Heart left ventricle (tissue), 16 donors: ENCODE measurements at places on chromosomes 6 and 20.

DNA sequence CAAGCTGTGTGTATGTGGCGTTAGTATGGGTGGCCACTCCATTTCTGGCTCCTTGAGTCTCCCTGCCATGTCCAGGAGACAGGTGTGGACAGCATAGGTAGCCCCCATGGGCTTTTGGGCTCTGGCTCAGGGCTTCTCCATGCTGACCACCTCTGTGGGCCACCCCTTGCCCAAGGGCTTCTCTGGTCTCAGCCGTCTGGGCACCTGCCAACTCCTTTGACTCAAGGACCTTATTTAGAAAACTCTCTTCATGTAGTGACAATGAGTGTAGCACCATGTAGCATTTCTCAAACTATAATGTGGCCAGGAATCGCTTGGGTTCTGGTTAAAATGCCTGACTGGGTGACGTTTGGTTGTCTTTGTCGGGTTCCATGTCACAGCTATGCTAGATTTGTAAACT lies 5.1 kb upstream of the GTSF1L start:
- DNase-seq = no peak

DNA sequence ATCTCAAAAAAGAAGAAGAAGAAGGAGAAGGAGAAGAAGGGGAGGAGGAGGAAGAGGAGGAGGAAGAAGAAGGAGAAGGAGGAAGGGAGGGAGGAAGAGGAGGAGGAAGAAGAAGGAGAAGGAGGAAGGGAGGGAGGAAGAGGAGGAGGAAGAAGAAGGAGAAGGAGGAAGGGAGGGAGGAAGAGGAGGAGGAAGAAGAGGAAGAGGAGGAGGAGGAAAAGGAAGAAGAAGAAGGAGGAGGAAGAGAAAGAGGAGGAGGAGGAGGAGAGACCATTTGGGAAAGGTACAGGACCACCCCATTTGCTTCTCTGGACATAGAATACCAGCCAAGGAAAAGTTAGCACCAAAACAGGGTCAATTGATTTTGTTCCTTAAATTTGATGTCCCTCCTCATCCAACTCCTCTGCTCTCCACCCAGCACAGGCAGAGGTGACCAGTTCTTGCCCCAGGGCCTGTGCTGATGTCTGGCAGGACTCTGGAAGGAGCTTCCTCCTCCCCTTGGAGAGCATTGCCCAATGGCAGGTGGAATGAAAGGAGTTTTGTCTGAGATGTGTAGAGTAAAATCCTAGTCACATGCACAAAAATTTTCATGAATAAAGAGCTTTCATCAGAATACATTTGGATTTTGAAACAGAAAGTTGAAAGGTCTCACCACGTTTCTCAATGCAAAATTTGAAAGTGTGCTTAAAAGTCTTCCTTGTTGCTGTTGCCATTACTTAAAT lies 182.9 kb downstream of the LY86 start:
- DNase-seq = no peak

GRCh38 chr20:50192364-50193198 lies 2.0 kb downstream of the CEBPB start:
- peak; percentile 82 for DNase-seq

GRCh38 chr6:36682328-36683144 lies 4.0 kb downstream of the CDKN1A start:
- no peak for DNase-seq

DNA sequence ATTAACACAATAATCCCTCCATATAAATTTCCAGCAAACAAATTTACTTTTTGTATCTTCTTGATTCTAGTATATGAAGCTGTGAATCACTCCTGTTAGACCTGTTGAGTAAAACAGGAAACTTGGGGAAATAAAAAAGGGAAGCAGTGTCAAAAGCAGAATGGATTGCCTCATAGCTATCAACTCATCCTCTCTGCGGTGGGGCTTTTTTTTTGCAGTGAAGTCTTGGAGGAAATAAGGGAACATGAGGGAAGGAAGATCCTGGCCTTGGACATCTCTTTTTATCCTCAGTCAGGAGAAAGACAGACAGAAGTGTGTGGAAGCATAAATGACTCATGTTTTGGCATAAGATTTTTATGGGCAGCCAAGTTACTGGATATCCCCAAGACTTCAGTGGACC lies 332.5 kb downstream of the TFAP2A start:
- DNase-seq = no peak

GRCh38 chr6:82396964-82397751 lies 33.5 kb downstream of the TPBG start:
- DNase-seq = no peak

DNA sequence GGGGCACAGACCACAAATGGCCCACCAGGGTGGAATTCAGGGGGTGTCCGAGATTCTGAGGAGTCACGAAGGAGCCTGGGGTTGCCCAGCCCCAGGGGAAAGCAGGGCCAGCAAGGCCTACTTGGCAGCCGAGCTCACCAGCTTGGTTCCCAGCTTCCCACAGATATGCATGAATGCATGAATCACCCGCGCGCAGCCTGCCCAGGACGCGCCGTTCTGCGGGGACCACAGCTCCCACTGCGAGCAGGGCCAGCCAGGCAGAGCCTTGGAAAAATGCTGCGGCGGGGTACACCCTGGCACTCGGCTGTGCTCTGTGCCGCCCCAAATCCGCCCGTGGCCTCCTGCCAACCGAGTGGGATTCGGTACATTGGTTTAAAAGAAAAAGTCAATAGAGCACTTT lies 211.0 kb downstream of the NFATC2 start:
- no peak for DNase-seq

DNA sequence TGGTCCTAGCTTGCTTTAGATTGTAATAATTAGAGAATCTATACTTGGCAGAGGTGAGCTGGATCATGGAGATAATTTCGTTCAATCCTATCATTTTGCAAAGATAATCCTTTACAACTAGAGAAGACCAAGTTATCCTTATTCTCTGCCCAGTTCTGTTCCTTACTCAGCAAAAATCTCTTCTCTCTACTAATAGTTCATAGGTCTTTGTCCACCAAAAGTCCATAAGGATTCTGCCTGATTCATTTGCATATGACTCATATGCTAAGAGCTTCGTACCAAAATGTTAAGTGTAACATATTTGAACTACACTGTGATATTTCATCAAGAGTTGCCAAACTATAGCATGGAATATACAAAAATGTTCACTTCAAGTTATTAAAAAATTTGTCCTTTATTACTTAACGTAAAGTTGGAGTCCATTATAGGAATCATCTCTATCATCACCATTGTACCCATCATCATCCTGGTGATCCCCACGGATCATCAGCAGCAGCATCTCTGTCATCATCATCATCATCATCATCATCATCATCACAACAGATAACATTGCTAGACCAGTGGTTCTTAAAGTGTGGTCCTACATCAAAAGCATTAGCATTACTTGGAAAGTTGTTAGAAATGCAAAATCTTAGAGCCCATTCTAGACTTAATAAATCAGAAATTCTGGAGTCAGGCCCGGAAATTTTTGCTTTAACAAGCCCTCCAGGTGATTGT lies 463.0 kb downstream of the DHX35 start:
- no peak for DNase-seq

DNA sequence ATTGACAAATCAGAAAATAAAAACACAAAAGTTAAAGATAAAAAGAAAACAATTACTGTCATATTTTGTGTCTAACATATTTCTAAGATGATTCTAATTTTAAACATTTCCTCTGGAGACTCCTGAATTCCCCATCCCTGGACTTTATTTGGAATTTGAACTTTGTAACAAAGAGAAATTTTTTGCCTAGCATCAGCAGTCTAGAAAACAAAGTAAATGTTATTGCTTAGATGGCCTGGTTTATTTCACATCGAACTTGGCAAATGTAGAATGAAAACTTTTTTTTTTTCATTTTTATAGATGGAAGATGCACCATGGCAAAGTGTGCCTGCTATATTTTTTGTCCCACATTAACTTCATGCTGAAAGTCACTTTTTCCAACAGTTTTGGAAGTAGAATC lies 159.1 kb downstream of the TBX18 start:
- no peak for DNase-seq

DNA sequence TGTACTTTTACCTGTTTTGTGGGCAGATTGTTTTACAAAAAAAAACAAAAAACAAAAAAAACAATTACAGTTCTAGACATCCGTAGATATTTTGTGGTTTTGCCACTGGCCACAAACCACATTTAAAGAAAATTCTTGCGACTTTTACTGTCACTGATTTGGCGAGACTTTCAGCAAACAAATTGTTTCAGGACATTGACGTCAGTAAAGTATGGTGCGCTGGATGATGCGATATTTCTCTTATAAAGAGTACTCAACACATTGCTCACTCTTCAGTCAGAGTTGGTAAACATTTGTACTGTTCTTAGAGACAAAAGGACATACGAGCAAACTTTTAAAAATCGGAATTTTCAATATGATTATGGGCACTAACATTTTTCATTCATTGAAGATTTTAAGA lies 229.8 kb downstream of the HAO1 start:
- no peak for DNase-seq

DNA sequence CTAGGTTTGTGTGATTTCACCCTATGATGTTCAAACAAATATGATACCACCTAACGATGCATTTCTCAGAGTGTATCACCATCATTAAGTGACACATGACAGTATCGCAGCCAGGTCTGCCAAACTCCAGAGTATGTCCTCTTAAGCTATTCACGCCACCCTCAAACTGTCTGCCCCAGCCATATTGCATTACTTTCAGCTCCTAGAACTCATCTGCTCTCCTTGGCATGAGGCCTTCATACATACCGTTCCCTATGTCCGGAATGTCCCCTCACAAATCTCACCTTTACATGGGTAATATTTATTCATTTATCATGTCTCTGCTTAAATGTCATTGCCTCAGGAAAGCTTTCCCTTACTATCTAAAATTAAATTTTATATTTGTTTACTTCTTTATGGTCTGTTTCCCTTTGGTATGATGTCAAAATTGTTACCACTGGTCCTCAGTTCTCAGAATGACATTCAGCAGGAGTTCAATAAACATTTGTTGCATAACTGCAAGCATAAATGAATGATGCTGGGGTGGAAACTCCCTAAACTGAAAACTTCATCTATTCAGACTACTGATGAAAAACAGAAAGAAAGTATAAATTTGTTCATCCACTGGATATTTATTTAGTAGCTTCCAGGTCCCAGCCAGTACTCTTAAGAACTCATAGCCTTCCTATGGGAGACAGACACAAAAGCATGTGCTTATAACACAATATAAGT lies 3.2 kb downstream of the SESN1 start:
- no peak for DNase-seq

- DNase-seq = no peak
Measured at GRCh38 chr20:58697201-58697866, 4.7 kb downstream of the NPEPL1 start.

DNA sequence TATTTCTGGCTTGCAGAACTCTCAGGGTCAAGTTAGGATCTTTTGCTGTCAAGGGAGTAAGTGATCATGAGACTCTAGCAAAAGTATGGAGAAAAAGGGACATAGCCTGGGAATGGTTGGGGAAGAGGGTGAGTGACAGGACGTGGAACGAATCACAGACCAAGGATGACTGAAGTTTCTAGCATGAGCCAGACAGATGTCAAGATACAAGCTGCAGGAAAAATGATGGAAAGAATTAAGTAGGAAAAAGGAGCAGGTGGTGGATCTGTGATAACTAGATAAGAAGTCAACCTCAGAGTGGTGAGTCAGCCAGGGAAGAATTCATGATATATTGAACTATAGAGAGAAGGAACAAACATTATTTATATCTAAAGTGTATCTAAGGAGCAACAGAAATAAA lies 159.8 kb upstream of the SYNDIG1 start:
- DNase-seq = no peak

GRCh38 chr6:6714118-6714897 lies 125.8 kb downstream of the LY86 start:
- DNase-seq = no peak

DNA sequence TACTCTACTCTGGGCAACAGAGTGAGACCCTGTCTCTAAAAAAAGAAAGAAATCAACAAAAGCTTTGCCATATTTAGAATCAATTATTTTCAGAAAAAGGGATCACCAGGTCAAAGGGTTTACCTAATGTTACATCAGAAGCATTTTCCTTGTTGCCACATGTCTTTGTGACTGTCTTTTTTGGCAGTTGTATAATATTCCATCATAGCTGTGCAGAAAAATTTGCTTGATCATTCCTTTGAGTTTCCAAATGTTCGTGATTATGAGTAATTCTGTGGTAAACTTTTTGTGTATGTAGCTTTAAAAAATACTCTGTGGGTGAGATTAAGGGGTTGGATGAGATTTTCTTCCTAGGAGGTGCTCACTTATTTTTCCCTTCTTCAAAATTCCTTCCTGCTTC lies 26.4 kb downstream of the PNPLA1 start:
- no peak for DNase-seq

DNA sequence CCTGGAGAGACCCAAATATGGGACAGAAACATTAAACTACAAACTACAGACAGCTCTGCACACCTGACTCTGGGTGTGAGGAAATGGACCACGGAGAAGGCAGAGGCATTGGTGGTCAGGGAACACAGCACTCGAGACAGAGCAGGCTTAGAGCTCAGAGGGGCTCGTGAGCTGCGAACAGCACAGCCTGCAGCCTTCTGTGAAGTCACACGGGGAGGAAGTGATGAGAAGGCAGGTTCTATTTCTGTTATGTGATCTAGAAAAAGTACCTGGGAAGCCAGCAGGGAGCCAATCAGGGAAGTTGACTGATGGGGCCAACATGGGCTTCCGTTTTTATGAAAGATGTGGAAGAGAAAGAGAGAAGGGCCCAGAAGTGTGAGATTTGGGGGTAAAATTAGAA lies 88.9 kb upstream of the SNAP25 start:
- DNase-seq = no peak

GRCh38 chr20:7792150-7792869 lies 147.9 kb downstream of the HAO1 start:
- no peak for DNase-seq

- DNase-seq = no peak
Measured at GRCh38 chr6:166031275-166031674, 136.4 kb downstream of the TBXT start.

DNA sequence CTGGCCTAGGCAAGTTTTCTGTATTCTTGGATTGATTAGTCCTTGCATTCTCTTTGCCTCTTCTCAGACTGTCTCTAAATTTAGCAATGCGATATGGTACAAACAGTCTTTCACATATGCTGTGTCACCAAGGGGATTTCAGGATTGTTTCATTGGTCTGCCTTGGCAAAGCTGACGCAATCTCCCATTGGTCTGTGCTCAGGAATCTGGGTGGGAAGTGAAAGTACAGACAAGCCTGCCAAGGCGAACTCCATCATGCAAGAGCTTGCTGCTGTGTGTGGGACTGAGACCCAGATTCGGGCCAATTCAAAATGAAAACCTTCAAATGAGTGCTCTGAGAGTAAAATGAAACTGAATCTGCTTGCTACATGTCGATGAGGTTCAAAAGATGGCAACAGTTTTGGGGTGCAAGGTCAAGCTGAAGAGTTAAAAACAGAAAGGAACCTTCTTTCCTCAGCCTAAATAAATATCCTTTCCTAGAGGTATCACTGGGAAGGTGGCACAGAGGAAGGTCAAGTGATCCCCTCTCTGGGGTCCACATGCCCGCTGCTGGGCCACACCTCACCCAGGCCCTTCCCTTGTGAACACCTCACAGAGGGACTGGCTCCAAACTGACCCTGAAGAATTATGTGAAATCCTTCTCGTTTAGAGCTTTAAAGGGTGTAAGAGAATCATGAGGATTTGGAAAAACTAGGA lies 198.8 kb upstream of the PREP start:
- DNase-seq = peak; percentile 89

- DNase-seq = no peak
Measured at GRCh38 chr6:167113047-167113754, 9.7 kb upstream of the CCR6 start.
